ENCODE measurements at places on chromosomes 6 and 20.

GRCh38 chr20:54654450-54654849 lies 179.1 kb downstream of the DOK5 start:
- no peak for DNase-seq

DNA sequence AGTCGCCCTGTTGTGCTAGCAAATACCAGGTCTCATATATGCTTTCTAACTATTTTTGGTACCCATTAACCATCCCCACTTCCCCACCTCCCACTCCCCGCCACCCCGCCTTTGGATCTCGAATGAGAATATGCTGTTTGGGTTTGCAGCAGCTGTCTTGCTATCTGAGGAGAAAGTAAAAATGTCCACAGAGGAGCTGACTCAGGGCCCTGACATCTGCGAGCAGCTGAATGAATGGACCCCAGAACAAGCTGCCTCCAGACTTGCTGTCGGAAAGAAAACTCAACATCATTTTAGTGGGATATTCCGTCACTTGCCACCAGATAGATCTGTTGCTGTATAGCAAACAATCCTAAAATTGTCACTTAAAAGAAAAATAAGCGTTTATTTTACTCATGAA lies 103.7 kb downstream of the LINC00237 start:
- no peak for DNase-seq

DNA sequence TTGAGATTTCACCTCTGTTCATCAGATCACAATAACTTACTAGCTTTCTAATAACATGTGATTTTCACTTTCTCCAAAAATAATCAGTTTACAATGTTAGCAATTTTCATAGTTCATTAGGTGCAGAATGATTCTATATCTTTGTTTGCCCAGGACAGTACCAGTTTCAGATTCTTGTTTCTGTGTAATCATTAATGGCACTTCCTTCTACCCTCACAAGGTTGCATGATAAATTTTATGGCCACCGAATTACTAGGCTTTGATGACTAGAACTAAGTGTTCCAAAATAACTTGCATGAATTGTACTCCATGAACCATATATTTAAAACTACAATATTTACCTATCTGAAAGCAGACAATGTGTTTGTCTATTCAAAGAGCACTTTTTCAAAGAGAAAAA lies 442.3 kb downstream of the EPHA7 start:
- no peak for DNase-seq

DNA sequence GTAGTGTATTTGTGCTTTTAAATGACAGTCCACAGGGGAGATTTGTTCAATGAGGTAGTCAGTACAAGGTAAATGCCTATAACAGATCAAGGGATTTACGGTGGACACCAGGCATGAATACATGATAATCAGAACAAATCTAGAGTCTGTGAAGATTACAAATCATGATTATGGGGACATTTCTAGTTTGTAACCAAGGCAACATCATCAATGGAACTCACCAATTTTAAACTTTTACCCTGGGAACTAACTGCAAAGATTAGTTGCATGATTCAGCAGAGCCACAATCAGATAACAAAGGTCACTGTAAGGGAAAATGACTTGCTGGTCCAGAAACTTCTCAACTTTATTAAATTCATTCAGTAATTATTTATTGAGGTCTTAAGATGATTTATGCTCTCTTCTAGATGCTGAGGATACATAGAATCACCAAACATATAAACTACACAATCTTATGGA lies at the start of gene CRISP1:
CRISP1 (minus strand) TSS at position 51 of the 459 bp plus-strand sequence. CDS start 9,135 bp downstream, outside the sequence.
- no peak for DNase-seq

GRCh38 chr6:47734831-47735481 lies 36.6 kb downstream of the ADGRF4 start:
- no peak for DNase-seq

DNA sequence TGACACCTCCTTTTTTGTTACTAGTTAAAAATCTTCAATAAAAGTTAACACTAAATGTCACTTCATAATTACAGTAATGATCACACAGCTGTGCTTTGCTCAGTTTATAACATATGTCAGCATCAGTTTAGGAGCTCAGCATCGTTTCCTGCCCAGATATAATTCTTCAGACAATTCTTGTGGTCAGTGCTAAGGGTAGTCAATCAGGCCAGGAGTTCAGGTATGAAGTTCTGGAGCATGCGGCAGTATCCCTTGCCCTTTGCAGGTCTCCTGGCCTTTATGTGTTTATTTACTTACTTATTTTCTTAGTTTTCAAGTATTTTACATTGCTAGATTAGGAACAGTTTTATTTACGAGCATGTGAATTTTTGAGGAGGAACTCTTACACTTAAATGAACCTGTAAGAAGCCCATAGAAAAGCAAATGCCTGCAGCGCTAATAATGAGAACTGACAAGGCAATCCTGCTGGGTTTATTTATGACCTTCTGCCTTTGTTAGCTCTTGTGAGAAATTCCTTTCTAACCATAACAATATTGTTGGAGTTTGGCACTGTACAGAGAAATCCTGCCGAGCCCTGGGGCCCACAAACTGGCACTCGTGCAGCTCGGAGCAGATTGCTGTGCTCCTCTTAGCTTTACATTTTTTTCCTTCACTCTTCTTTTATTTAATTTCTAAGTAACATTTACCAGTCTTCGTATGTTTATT lies 252.8 kb downstream of the TMEM242 start:
- no peak for DNase-seq

DNA sequence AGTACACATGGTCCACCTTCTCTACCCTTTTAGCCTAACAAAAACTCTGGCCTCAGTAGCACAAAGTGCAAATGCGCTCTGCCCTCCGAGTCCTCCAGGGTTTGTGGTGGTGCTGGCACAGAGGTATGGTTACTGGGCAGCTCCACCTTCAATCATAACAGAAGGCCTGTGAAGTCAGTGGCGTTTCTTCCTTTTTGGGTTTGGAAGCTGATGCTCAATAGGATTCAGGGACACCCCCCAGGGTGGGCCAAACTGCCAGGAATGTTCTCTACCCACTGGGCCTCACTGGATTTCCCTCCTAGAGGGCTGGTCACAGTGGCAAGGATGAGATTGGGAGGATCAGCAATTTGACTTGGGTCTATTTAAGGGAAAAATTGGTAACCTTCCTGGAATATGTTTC lies 286.1 kb upstream of the FOXQ1 start:
- no peak for DNase-seq

DNA sequence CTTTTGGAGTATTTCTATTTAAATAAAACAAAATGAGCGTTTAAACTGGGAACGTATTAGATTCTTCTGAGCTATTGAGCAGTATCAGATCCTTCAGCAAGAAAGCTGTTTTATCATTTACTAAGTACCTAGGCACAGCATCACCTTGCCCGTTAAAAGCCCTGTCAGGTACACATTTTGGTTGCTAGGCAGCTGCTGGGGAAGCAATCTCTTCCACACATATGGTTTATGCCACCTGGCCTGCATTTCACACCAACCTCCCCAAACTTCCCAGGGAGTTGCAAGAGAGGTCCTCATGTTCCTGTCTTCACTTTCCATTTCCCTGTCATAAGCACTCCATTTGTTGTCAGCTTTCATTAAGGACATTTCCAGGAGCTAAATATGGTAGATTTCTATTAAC lies 400.1 kb downstream of the PLCB1 start:
- DNase-seq = no peak

- DNase-seq = no peak
These were observed 72.4 kb upstream of the SIRPA start for GRCh38 chr20:1822564-1823449.

DNA sequence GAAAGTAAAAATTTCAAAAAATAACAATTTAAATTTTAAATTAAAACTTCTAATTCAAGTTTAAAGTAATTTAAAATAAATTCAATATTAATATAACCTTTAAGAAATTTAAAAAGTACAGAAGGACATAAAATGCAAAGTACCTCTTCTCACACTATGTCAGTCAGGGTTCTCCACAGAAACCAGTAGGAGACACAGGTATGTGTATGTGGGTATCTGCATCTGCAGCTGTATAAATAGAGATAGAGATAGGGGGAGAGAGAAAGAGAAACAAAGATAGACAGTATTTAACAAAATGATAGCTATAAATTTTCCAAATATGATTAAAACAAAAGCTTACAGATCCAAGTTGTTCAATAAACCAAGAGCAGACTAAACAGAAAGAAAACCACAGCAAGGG lies 190.8 kb downstream of the ERMARD start:
- no peak for DNase-seq

- DNase-seq = no peak
These were observed 37.1 kb upstream of the MDFI start for GRCh38 chr6:41601248-41601549.

DNA sequence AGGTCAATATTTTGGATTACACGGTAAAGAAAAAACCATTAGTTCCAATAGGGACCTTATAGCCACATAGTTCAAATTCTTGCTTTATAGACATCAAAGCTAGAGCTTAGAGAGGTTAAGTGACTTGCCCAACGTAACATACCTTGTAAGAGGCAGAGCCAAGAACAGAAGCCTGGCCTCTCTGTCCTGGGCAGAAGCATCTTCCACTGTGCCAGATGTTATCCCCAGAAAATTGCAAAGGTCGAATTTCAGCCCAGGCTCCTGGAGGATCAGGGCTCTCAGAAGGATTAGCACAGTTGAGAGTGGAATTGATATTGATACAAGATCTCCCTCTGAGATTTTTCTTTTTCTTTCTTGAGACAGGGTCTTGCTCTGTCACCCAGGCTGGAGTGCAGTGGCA lies 6.1 kb downstream of the SMIM28 start:
- no peak for DNase-seq

- no peak for DNase-seq
These were observed 35.0 kb downstream of the FOXF2 start for GRCh38 chr6:1424306-1424927.

DNA sequence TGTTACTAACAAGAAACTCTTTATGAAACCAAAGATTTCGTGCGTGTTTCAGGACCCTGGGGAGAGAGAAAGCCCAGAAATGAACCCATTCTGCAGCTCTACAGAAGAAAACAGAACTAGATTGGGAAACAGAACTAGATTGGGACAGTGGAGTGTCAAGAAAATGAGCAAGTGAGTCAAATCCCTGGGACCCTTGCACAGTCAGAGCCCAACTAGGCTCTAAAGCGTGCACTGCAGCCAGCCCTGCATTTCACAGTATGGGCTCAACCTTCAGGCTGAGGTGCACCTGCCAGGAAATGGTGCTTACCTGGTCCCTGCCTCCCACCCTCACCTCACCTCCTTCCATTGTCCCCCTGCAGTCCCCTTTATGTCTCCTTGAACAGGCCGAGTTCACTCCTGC lies 39.7 kb downstream of the BFSP1 start:
- DNase-seq = no peak

GRCh38 chr6:6406715-6407070 lies 86.2 kb upstream of the F13A1 start:
- no peak for DNase-seq

DNA sequence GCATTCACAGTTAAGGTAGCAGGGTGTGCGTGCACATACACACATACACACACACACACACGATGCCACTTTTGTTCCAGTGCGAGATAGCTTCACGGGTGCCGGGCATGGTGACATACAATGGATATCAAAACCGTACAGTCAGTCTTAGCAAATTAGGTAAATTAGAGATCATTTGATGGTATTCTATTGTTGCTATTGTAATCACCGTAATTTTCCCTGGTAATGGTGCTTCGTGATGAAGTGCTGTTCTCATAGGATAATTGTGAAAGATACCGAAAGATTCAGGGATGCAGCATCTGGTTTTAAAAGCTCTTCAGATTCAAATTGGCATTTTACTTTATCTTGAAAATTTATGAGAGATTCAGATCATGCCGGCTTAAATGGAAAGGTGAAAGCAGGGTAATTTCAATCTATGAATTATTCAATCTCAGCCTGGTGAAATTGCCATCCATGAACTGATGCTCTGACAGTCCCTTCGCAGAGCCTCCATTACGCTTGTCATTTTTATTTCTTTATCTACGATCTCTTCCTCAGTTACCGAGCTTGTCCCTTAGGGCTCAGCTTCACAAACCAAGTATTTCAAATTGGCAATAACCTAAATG lies 71.3 kb upstream of the SOX4 start:
- no peak for DNase-seq

- DNase-seq = no peak
These were observed 384.4 kb upstream of the RNF217 start for GRCh38 chr6:124577734-124578281.

- DNase-seq = no peak
These were observed 13.7 kb downstream of the SOD2 start for GRCh38 chr6:159679091-159680077.

- DNase-seq = no peak
These were observed 129.7 kb upstream of the AHI1 start for GRCh38 chr6:135627092-135627715.

DNA sequence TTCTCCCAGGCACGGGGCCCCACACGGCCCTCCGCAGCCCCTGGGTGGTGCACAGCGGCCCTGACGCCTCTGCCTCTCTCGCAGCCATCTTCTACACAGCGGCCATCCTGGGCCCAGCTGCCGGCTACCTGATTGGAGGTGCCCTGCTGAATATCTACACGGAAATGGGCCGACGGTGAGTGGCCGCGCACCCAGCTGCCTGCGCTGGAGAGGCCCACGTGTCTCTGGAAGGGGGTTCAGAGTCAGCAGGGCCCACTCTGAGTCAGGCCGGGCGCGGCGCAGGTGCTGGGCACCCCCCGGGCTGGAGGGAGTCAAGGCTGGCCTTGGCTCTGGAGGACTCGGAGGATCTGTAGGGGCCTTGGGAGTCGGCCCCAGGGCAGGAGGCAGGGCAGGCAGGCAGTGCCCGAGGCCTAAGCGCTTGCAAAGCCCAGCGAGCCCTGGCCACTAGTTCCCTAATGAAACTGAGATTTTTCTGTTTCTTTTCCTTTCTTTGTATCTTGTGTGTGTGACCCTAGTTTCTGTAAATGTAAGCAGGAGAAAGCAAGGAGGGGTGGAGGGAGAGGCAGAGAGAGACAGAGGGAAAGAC lies 16.4 kb downstream of the SLCO4A1 start:
- no peak for DNase-seq

- no peak for DNase-seq
These were observed 32.9 kb upstream of the LGSN start for GRCh38 chr6:63352544-63353285.

- DNase-seq = no peak
These were observed 7.1 kb upstream of the UST start for GRCh38 chr6:148739822-148740128.
